Activated CD4-positive, alpha-beta T cell treated with anti-CD3 and anti-CD28 coated beads for 24 hours (primary cell): ENCODE measurements at places on chromosomes 3 and 15.

GRCh38 chr15:74167891-74168331, 5.6 kb upstream of the ISLR start:
- DNase-seq, result no peak

DNA sequence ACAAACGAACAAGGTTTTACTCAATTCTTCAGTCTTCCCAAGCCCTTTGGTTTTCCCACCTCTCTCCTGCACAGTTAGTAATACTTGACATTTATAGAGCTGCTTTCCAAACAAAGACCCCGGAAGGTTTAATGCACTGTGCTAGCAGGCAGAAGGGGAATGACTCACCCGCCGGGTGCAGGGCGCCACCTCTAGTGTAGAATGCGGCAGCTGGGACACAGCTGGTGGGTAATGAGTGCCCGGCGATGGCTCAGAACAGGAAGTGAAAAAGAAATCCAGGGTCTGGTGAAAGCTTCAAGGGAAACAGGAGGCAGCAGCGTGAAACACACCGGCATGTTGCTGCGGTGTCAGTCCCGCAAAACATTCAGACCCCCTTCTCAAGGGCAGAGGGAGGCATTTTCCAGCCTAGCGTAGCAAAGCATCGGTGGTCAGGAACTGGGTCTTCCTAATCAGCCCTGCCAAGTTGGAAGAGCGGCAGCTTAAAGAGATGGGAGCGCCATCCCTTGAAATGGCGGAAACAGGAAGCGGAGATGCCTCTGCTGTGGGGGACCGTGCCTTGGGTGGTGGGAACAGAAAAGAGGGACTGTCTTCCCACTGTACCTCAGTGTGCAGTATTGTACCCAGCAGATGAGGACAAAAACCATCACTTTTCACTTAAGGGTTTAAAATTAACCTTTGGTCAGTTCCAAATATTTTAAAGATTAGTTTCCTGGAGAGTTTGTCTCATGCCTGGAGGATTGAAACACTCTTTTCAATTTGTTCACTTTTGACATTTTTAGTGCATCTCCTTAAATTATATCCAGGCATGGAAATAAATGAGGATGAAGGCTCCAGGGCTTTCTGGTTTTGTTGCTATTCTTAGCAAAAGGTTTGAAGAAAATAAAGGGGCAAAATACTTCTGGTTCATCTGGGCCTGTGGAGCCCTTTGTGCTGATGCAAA, 160.7 kb upstream of the MCTP2 start:
- DNase-seq, result no peak

GRCh38 chr3:131608296-131608695, 105.5 kb upstream of the MRPL3 start:
- no peak for DNase-seq

GRCh38 chr3:69890084-69890483, 109.4 kb upstream of the SAMMSON start:
- DNase-seq, result no peak

DNA sequence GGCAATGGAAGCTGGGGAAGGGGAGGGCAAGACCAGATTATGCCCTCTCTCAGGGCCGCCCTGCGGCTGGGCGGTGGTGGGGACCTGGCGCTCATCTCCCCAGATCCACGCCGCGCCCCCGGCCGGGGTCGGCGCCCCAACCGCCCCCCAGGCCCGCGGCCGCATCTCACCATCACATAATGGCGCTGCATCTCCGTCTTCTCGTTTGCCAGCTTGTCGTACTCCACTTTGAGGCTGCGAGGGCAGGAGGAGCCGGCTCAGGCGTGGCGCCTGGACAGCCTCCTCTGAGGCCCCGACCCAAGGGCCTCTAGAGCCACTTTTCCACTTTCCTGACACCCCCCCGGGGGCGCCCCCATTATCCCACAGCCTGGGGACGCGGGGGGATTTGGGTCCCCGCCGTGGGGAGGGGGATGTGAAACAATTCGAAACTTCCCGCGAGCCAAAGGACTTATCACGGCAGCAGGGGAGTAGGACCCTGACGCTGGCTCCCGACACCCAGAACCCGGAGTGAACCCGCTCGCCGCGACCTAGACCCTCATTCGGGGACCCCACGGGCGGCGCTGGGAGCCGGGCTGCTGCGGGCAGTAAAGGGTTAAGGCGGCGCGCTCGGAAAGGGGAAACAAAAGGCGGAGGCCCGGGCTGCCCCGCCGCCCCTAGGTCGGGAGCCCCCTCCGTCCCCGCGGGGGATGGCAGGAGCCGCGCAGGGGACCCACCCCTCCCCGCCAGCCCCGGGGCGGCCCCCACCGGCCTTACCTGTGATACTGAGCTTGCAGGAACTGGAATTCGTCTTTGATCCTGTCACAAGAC, 2.1 kb downstream of the TLE3 start:
- DNase-seq, result peak; percentile 22

DNA sequence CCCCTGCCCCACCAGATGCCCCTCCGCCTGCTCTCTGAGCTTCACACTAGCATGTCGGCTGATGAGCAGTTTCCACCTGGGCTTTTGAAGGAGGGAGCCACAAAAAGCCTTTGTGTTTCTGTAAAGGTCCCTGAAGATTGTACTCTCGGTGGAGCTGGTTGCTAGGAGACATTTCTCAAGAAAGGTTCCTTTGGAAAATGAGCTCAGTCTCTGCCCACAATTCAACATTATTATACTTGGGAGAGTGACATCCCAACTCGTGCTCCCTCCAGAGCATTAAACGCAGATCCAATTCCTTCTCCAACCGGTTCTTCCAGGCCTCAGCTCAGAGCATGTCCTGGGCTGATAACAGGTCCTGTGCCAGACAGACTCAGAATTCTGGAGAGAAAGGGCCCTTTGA, 26.8 kb upstream of the FAM107A start:
- DNase-seq, result no peak

DNA sequence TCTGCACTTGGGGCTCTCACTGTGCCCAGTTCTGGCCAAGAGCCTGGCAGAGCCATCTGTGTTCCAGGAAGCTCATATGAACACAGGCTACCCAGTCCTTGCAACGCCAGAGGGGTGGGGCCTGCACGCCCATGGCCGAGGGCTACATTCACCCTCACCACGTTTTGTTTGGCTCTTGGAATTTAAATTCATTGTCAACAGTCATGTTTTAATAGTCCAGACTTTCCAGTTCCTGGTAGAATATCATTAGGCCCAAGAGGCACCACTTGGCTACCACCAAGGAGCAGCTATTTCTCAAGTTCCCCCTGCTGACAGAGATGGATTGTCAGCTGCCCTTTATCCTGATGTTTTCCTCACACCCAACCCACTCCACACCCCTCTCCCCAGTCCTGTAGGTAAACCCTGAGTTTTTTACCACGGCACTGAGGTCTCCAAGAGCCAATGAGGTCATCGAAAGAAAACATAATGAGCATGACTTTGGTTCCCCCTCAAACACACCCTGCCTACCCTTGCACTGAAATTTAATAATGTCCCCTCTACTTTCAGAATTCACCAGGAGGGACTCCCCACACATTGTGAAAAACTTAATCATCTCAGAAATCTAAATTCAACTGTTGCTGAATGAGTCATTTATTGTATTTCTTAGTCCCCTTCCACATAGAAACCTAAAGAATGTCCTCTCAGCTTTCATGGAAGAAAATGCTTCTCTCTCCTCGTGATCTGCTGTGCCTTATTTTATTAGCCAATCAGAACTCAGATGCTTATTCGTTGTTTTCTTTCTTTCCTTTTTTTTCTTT, 125.1 kb downstream of the SHQ1 start:
- no peak for DNase-seq

GRCh38 chr15:89165677-89166076, 55.7 kb downstream of the RLBP1 start:
- DNase-seq, result no peak

DNA sequence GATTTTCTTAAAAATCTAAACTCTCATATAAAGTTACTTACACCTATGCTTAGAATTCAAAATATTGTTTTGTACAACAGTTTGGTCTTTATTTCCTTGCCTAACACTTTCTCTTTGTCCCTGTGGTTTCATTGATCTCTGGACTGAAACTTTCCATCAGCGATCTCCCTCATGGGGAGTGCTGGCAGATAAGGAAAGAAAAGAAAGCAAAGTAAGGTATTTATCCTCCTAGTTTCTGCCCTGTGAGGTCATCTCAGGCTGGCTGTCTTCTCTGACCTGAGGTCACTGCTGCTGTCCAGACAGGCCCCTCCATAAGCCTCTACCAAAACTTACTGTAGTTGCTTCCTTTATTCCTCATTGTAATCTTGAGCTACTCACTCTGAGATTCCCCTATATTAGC, 57.9 kb upstream of the EPHA6 start:
- no peak for DNase-seq

DNA sequence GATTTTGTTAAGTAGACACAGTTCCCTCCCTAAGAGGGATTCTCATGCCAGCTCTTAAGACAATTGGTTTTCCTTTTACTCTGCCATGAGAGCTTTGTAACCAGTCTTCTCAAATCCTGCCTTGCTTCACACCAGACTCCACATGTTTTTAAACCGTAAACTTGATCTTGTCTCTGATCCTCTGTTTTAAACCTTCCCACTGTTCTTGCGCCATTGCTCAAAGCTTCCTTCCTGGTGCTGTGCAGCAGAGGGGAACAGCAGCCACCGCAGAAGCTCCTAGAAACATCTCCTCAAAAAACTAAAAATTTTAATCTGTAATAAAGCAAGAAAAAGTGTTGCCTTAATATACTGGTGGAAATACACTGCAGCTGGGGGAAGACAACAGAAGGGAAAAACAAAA, 154.5 kb upstream of the SATB1 start:
- DNase-seq, result no peak

DNA sequence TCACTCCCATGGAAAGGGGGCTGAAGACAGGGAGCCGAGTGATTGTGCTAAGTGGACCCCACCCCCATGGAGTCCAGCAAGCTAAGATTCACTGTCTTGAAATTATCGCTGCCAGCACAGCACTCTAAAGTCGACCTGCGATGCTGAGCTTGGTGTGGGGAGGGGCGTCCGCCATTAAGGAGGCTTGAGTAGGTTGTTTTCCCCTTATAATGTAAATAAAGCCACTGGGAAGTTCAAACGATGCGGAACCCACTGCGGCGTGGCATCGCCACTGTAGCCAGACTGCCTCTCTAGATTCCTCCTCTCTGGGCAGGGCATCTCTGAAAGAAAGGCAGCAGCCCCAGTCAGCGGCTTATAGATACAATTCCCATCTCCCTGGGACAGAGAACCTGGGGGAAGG, 10.9 kb upstream of the SRGAP3 start:
- no peak for DNase-seq
